MCF 10A (cell line): ENCODE measurements at places on chromosomes 12 and 14.

DNA sequence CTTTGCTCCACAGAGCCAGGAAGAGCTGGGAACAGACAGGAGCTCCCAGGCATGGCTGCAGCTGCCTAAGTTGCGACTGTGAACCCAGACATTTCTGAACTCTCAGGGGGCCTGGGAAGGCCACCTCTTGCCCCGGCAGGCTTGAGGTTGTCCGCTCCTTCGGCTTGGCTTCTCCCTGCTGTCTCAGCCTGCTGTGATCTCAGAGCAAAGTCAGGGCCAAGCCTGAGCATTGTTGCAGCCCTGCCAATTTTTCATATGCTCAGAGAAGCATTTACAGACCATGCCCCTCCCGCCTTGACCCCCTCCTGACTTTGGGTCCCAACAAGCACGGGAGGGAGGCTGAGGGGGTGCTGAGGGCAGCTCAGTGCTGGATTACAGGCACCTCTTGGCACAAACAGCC is 1439.1 kb upstream of the FLRT2 start:
- no peak for DNase-seq

GRCh38 chr14:65226824-65227604 is 124.7 kb upstream of the MAX start:
- peak; percentile 70 for DNase-seq

DNA sequence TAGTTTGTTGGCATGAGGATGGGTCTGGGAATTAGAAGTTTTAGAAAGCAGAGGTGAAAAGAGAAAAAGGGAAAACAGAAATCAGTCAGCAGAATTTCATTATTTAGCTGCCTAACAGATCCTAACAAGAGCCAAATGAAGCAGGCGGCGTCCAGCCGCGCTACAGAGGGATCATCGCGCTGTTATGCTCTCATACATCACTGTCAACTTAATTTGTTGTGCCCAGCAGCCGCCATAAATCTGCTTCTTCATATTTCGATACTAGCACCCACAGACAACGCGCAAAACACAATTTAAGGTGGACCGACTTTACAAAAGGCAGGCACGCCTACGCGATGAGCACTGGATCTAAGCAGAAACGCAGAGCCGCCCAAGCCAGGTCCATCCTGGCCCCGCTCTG is 66.7 kb downstream of the SETD3 start:
- no peak for DNase-seq

- DNase-seq: no peak
These were observed 327.5 kb upstream of the DIO3 start for GRCh38 chr14:101233808-101234207.
